ENCODE measurements at places on chromosomes 3 and 15.

- DNase-seq, result no peak
Observed at GRCh38 chr3:66839508-66839907, 158.6 kb upstream of the KBTBD8 start.

DNA sequence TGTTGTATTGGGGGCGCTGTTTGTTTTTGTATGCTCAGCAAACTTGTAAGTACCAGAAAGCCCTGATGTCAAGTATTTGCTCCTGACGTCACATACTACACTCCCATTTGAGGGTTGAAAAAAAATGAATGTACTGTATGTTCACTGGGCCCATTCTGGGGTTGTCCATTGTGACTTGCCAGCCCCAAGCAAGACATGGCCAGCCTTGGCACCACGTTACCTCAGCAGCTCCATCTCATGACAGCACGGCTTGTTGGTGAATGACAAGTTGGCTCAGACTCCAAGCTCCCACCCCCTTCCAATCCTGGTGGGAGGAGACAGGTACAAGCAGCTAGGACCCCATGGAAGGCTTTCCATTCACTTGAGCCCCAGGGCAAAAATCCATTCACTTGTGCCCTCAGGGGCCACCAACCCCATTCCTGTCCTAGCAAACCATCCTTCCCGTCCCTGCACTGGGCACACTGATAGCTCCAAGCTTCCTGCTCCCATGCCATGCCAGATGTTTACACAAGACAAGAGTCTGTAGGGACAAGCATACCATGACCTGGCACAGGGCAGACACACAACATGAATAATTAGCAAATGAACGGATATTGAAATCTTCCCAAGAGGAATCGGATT, 1.6 kb downstream of the PHGR1 start:
- no peak for DNase-seq

DNA sequence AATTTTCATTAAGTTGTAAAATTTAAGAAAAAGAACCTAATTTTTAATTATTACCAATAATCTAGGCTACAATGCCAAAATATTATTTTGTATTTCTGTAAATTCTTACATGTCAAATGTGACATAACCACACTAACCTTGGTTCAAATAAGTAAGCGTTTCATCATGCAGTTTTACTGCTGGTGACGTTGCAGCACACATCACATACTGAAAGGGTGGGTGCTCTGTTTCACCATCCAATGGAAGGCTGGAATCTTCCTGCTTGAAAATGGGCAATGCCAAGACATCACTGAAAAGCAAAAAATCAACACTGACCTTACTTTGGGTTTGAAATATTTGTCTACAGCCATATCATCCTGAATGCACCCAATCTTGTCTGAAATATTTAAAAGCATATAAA, 14.8 kb downstream of the UBP1 start:
- DNase-seq, result no peak

DNA sequence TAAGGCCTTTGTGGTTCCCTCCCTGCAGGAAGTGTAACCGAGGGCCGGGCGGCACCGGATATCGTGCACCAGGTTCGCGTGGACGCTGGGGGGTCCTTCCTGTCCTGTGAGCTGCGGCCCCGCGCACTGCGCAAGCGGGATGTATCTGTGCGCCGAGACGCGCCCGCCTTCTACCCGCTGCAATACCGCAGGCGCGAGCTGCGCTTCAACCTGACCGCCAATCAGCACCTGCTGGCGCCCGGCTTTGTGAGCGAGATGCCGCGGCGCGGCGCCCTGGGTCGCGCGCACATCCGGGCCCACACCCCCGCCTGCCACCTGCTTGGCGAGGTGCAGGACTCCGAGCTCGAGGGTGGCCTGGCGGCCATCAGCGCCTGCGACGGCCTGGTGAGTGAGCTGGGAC, 35.9 kb downstream of the SAXO2 start:
- no peak for DNase-seq

GRCh38 chr3:134597390-134597970, 53.3 kb downstream of the KY start:
- no peak for DNase-seq

DNA sequence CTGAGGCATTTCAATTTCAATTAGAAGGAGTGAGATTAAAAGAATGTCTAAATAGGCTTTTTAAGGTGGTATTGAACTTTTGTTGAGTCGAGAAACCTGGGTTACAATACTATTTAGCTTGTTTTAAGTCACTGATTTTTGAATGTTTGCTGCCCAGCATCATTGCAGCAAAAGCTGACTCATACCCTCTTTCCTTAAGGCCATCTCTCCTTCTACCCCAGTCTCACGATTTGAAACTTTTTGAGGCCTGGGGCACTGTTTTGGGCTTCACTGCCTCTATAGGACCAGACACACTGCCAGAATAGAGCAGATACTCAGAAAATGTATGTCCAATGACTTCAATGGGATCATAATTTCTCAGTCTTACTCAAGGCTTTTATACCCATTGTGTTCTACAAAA, 319.6 kb upstream of the TGFBR2 start:
- DNase-seq, result no peak

DNA sequence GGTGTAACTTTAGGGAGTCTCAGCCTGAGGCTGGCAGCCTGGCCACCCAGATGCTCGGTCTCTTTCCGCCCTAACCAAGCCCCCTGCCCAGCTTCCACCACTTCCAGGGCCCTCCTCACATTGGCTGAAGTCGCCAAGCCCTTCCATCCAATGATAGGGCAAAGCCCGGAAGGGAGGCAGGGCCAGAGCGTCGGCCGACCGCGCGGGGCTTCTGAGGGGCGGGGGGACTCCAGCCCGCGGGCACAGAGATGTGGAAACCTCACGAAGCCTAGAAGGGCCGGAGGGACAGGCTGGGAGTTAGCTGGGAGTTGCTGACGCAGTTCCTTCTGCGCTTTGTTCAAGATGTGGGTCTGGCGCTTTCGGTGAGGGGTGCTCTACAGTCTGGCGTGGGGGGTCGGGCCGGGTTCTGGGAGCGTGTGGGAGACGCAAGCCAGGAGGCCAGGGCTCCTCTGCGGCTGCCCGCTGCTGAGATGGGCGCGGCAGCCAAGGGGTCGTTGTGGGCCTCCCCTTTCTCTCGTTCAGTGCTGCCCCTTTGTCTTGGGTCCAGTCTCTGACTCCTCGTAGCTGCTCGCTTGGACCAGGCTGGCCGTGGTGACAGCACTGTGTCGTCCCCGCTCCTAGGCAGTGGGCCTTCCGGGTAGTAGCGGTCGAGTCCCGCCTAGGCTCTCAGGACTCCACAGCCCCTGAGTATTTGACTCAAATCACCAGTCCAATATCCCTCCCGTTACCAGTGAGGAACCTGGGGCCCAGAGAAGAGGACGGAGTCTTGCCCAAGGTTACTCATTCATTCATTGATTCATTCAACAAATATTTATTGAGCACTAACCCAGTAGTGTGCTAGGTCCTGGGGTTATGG, at the start of gene ZNF660:
ZNF660 (plus strand) TSS at position 319 of the 856 bp plus-strand sequence. CDS start 9,230 bp downstream, outside the sequence.
- peak; percentile 80 for DNase-seq

DNA sequence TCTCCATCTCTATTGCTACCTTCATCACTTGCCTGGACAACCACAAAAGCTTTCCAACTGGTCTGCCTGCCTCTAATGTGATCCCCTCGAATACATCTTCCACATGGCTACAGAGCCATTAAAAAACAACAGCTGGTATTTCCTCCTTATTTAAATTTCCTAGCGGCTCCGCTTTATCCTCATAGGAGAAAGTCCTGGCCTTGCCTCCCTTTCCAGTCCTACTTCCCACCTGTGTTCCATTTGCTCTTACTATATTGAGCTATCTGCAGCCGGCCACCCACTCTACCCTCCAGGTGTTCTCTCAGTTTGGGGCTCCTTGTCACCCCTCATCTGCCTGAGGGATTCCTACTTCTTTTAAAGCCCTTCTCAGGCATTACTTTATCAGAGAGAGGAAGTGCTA, 49.7 kb upstream of the TSPAN3 start:
- DNase-seq, result no peak

DNA sequence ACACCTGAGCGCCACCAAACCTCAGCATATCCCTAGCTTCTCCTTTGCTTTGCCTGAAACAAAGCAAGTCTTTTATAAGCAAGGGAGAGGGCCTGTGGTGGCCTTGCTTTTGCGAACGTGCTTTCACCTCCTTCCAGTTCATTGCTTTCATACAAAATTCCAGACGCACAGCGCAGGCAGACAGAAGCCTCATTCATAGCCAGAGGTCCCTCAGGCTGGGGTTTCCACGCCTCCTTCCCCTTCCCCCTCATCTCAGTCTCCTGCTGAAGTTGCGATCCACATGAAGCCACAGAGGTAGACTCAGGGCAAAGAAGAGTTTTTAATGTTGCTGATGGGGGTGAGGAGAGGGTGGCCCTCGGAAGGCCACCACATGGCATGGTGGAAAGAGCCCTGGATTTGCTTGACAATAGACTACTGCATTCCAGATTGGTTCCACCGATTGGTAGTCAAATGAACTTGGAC, 59.4 kb upstream of the FLNB start:
- DNase-seq, result no peak

DNA sequence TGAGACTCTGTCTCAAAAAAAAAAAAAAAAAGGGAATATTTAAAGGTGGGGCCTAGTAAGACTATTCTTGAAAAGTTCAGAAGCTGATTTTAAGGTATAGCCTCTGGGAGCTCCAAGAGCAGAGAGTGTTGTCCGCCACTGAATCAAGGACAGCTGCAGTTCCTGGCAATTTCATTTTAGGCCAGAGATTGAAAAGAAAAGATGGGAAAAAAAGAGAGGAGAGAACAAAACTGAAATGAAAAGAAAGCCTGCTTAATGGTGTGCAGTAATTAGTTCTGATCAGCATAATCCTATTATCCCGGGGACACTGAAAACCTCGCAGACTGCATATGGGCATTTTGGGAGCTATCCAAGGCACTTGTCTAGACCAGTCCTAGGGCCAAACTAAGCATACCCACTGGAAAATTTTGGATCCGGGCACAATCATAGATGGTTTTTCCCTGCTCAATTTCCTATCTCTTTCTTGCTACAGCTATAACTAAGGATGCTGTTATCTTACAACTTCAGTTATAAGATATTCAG, 43.2 kb downstream of the EHHADH start:
- DNase-seq, result no peak

DNA sequence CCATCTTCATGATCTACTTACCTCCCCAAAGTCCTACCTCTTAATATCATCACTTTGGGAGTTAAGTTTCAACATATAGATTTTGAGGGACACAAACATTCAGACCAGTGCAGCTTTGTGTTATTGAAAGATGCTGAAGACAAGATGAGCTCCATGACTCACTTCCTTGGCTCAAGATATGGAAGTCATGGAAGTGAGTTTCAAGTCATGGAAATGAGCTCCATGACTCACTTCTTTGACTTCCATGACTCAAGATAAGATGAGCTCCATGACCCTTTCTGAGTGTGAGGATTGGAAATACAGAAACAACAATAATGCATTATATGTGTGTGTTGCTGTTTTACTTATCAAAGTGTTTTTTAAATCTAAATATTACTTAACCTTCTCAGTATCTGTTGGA, 170.2 kb upstream of the TPRG1 start:
- no peak for DNase-seq

All from coronary artery (tissue), 2 donors.